Smooth muscle cell of the brain vasculature (primary cell): ENCODE measurements at places on chromosomes 5 and 9.

GRCh38 chr9:99823681-99824377 is 2.1 kb downstream of the NR4A3 start:
- no peak for DNase-seq

DNA sequence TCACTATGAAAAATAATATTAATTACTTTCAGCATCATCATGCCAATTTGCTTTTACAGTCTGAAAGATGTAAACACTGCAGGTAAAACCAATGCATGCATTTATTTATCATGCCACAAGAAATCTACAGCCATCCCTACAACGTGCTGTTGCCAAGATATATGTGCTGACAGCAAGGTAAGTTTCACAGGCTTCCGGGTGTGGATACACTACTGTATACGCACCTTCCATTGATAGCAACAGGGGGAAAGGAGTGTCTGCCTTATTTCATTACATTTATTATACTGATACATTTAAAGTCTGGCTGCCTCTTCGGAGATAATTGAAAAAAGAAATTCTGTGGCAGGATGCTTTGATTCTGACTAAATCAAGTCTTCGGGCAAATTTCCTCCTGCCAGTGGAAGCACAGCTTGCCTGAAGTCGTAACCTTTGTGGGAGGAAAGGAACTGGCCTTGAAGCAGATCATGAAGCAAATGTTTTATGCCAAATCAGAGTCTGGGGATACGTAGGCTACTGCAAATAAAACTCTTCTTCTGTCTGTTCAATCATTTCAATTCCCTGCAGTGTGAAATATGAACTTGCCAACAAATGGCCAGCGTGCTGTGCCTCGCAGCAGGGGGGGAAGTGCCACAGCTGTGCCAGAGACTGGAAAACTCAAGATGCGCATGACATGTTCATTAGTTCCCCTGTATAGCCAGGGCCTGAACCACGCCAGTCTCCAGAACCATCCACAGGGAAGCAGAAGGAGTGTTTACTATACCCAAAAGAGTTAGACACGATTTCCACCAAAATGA is 268.1 kb downstream of the EFNA5 start:
- DNase-seq, result no peak

GRCh38 chr5:105885266-105885665 is 1785.5 kb downstream of the EFNA5 start:
- no peak for DNase-seq

DNA sequence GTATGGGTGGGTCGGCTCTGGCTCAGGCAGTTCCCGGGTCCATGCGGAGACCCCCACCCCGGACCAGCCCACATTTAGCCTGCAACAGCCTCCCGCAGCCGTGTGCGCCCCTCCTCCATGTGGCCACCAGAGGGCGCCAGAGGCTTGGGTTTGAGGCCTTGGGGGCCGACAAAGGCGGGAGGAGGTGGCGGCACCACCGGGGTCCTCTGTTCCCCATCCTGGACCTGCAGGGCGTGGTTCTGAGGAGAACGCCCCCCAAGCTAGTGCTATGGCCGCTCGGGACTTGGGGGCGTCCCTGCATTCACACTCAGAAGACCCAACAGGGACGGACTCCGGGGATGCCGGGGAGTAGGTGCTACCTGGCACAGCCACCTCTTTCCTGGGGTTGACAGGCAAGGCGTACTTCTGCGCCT is 16.5 kb downstream of the ASS1 start:
- no peak for DNase-seq

- DNase-seq, result no peak
Measured at GRCh38 chr9:11318946-11319345, 706.1 kb upstream of the PTPRD start.

DNA sequence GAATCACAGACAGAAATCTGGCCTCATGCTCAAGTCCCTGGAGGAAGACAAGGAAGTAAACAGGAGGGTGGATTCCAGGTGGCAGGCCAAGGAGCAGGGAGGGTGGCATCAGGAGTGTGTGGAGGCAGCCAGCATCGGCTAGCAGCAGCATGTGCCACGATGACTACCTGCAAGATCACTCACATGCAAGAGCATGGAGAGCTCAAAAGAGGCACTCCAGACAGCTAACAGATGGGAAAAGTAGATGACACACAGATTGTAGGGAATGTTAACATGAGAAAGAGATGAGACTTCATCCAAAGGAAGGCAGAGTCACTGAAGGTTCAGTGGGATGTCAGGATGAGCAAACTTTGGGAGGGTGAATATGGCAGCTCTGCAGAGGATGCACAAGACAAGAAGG is 104.3 kb downstream of the SEMA5A start:
- no peak for DNase-seq
